Central memory CD4-positive, alpha-beta T cell (primary cell): ENCODE measurements at places on chromosomes 3 and 15.

GRCh38 chr3:61152071-61152470 is 99.2 kb downstream of the FHIT start:
- no peak for DNase-seq

- DNase-seq, result no peak
These were observed 33.3 kb upstream of the HACD2 start for GRCh38 chr3:123618076-123618708.

DNA sequence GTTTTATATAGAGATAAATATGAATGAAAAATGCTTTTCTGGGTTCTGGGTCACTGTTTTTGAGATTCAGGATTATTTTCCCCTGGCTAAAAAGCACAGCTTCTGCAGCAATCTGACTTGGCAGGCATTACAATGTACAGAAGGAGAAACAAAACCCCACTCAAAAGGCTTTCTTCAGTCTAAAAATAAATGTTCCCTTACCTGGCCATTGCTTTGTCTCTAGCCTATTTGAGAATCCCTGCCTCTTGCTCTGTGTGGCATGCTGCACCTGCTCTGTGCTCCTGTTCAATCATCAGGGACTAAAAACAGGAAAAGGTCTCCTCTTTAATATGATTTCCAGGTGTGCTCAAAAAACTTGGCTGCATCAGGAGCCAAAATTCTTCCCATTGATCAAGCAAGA is 187.4 kb upstream of the STAC start:
- DNase-seq, result no peak

GRCh38 chr3:45345846-45346580 is 42.4 kb upstream of the LARS2 start:
- no peak for DNase-seq

- no peak for DNase-seq
These were observed 77.8 kb downstream of the CDC25A start for GRCh38 chr3:48110463-48110862.

- DNase-seq, result peak; percentile 20
These were observed 307.3 kb downstream of the SV2B start for GRCh38 chr15:91407269-91407889.

DNA sequence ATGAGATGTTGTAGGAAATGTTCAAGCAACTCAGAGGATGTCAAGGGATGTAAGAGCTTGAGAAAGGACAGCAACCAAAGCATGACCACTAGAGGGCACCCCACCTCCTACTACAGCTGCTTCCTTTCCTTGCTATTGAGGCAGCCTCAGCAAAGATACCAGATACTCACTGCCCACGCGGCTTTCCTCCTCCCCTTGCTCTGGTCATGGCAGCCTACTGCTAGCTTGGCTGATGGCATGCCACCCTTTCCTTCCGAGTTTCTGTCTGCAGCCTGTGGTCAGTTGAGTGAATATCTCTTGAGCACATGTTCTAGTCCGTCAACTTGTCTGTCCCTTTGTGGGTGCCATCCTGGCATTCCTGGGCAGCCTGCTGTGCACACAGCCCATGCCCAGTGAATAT is 4.4 kb upstream of the CXCR6 start:
- DNase-seq, result peak; percentile 75

GRCh38 chr3:112980080-112980479 is 5.2 kb upstream of the CD200R1 start:
- DNase-seq, result no peak

- DNase-seq, result no peak
These were observed 305.1 kb downstream of the LSAMP start for GRCh38 chr3:116140100-116140689.

DNA sequence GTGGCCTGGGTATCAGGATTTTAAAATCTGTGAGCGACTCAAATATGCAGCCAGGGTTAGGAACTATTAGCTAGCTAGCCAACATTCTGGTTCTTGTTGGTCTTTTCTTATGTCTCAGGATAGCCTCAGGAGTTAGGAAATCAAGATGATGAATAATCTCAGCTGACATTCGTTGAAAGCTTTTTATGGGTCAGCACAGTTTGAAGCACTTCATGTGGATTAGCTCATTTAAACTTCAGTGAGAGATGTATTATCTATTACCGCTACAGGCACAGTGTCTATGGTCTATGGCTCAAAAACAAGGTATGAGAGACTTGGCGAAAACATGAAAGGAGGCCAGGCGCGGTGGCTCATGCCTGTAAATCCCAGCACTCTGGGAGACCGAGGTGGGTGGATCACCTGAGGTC is 187.5 kb upstream of the THRB start:
- no peak for DNase-seq

DNA sequence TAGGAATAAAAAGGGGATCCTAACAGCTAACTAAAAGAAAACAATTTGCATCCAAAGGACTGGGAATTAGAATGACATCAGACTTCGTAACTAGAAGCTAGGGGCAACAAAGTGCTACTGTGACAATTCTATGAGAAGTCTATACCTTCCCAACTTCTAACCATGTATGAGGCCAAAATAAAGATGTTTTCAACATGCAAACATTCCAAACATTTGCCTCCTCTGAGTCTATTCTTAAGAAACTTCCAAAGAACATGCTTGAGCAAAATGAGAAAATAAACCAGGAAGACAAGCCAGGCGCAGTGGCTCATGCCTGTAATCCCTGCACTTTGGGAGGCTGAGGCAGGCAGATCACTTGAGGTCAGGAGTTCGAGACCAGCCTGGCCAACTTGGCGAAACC is 13.1 kb upstream of the RNF7 start:
- DNase-seq, result no peak

- DNase-seq, result no peak
These were observed 67.3 kb downstream of the MORC1 start for GRCh38 chr3:109050591-109051167.

- no peak for DNase-seq
These were observed 169.7 kb upstream of the AGTR1 start for GRCh38 chr3:148528024-148528423.

GRCh38 chr15:48358229-48359152 is 27.3 kb downstream of the DUT start:
- DNase-seq, result no peak

- no peak for DNase-seq
These were observed 287.3 kb downstream of the GABRG3 start for GRCh38 chr15:27258287-27258686.

DNA sequence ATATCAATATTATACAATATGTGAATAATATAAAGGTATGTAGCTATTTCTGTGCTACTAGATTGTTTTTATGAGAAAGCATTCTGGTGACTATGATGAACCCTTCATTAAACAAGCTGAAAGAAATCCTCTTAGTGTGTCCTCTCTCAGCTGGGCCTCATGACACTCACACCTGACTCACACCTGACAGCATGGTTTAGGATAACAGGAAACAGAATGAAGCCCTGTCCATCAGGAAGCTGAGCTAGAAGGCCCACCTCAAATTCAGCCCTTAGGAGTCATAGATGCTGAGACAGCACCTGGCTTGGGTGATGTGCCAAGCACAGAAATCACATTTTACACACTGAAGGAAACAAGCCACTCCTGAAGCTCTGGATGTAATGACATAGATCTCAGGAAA is 30.8 kb downstream of the CHCHD4 start:
- DNase-seq, result no peak

DNA sequence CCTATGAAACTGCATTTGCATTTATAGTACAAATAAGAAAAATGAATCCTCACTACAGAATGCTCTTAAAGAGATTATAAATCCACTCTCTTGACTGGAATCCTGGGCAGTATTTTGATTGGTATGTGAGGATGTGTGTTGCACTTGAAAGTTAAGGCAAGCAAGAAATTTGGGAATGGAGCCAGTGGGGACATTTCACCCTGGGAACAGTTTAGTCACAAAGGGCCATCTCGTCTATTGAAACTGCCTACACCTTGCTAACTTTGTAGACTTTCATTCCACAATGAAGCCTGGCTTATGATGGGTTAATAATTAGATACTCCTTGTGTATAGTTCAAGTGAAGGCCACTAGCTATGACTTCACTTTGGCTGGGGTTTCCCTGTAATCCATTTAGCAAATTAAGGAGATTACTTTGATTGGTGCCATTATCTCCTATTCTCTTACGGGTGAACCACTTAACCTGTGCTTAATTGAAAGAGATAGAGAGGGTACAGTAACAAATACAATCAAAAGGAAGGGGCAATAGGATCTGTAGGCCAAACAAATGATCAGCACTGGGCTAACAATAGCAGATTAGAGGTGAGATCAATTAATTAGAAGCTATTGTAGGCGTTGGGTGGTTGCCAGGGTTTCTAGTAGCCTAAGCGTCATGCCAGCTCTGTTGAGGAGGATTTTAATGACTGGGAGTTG is 146.9 kb upstream of the RARB start:
- DNase-seq, result no peak

DNA sequence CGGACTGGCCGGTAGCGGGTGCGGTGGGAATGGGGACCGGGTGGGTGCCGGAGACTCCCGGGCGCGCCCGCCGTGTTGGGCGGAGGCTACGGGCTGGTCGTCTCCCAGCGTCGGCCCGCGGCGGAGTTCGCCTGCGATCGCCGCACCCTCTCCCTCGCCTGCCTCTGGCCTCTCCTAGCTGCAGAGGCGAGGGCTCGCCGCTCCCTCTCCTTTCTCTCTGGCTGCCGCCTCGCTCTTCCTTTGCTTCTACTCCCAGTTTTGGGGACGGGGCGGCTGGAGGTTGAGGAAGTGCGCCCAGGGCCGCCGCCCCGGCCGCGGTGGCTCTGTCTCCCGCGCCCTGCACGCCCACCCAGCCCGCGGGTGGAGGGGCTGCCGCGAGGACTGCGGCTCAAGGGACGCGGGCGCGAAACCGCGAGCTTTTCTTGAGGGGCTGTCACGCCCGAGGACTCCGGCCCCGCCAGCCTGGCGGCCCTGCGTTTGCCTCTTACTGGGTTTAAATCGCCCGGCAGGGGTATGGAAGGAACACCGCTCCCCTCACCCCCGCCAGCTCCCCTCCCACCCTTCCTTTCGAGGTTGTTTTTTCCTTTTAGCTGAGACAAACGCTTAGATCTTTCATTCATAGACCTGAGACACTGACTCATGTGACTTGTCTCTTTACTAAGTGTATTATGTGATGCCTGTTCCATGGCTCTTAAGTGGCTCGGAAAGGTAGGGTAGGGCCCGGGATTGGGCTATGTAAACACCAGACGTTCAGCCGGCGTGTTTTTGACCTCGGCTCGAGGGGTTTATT is 654 bp downstream of the PIK3CA start:
- peak; percentile 76 for DNase-seq

DNA sequence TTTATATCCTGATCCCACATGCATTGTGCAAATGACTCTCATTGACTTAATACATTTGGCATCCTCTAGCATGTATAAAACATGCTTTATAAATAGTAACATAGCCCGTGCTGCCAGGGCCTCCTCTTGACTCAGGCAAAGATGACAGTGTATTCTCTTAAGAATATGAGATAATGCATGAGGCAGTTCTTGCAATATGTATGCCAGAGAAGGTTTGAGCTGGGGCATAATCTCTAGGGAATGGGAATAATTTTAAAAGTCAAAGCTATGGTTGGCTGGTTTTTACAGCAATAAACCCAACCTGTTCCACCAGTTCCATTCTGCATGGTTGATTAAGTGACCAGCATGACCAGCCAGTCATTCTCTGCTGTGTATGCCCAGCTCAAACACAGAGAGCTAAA is 179.0 kb upstream of the PFN2 start:
- DNase-seq, result no peak

- no peak for DNase-seq
These were observed 127.1 kb upstream of the ANKRD28 start for GRCh38 chr3:15924914-15925313.

GRCh38 chr3:185342459-185343174 is 20.3 kb upstream of the MAP3K13 start:
- no peak for DNase-seq

DNA sequence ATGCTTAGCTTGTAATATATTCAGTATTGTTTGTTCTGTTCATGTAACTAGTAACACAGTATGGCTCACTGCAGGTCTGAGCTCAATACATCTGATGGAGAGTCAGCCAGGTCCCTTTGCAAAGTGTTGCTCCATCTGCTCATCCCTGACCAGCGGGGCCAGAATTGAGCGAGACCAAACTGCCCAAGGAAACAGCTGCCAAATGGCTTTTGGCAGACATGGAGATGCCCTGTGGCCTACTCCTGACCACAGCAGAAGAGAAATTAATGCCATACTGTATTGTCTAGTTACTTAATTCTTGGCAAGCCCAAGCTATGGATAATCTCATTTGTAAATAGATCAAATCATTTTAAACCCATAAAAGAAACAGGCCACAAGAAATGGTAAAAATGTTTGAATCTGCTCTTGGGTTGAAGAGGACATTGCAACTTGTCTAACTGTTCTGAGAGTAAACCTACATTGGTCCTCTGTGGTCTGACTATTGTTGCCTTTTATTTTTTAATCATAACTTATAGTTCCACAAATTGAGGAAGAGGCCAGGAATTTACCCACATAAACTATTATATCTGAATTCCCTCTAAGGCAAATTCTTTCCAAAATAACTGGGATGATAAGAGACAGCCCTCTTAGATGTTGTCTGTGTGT is 209.5 kb downstream of the EBLN2 start:
- no peak for DNase-seq

GRCh38 chr3:28109829-28110228 is 131.6 kb upstream of the CMC1 start:
- no peak for DNase-seq

- no peak for DNase-seq
These were observed 12.4 kb downstream of the RTF1 start for GRCh38 chr15:41429003-41429890.

- DNase-seq, result no peak
These were observed 15.7 kb downstream of the SUSD5 start for GRCh38 chr3:33202711-33203457.

- no peak for DNase-seq
These were observed 153.7 kb downstream of the SUCLG2 start for GRCh38 chr3:67500709-67501108.

DNA sequence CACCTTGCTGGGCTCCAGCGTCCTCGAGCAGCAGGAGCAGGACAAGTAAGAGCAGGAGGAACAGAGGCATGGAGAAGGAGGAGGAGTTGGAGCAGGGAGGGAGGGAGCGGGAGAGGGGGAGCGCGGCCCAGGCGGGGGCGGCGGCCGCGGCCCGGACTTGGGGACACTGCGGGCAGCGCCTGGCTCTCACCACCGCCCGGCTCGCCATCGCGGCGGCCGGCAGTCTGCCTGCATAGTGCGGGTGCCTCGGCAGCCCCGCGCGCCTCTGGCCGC is 440 bp downstream of the DCBLD2 start:
- peak; percentile 1 for DNase-seq

DNA sequence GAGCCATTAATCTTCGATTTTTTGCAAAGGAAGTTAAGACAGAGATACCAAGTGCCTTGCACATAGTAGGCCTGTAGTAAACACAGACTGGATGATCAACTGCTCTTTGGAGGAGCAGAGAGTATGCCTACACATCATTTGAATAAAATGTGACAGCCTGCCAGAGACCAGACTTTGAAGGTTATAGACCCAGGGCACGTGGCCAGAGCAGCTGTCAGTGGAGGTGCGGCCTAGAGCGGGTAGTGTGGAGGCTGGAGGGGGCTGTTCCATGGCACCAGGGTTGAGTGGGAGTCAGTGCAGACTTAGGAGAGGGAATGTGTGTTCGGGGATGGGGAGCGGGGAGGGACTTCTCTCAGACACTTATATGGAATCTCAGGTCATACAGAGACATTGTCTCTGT is 80.8 kb downstream of the SMAD3 start:
- DNase-seq, result no peak
